ENCODE measurements at places on chromosomes 7 and 10.

DNA sequence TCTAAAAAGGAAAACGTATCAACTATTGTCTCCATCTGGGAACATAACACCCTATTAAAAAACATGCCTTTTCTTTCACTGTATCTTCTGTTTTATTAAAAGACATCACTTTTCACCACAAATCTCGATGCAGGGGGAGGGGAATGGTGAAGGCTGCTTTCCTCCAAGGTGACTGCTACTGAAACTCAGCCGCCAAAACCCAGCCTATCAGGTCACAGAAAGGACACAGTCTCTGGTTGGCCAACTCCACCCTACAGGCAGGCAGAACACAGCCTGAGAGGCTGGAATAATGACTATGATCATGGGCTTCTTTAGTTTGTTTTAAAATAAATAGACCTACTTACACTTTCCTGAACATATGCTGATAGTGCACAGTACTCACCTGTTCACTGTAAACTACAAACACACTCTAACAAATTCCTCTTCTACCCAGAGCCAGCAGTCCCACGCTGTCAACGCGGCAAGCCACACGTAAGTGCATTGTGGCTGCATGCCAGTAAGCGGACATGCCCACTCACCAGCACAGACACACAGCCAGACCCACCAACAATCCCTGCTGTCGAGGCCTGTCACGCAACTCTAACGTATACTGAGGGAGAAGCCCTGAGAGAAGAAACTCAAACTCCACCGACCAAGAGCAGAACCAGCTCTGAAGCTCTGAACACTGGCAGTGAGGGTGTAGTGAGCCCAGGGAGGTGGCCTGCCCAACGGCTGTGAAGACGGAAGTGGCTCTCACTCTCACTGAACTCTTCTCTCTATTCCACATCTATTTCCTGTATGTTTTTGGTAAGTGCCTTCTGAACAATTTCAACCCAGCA, 41.8 kb downstream of the NCAPG2 start:
- DNase-seq = no peak
- H3K4me3 ChIP-seq = no peak overlapping the region
- peaks cover 24% of the 10 kb centered on the region for H3K36me3 ChIP-seq
- H3K4me1 ChIP-seq = peaks cover 9% of the 10 kb centered on the region
- no peak overlapping the region for H3K27ac ChIP-seq

DNA sequence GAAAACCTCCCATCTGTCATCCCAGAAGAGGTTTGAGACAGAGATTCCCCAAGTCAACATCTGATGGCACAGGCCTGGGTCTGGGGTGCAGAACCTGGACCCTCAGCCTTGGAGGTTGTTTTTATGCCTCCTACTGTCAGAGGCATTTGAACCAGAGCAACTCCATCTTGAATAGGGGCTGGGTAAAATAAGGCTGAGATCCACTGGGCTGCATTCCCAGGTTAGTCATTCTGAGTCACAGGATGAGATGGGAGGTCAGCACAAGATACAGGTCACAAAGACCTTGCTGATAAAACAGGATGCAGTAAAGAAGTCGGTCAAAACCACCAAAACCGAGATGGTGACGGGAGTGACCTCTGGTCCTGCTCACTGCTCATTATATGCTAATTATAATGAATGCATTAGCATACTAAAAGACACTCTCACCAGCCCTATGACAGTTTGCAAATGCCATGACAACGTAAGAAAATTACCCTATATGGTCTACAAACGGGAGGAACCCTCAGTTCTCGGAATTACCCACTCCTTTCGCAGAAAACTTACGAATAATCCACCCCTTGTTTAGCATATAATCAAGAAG, 92.0 kb downstream of the ITGA8 start:
- H3K27ac ChIP-seq = no peak overlapping the region
- H3K36me3 ChIP-seq = peaks cover 9% of the 10 kb centered on the region
- H3K4me3 ChIP-seq = no peak overlapping the region
- H3K4me1 ChIP-seq = no peaks in the 10 kb centered on the region

DNA sequence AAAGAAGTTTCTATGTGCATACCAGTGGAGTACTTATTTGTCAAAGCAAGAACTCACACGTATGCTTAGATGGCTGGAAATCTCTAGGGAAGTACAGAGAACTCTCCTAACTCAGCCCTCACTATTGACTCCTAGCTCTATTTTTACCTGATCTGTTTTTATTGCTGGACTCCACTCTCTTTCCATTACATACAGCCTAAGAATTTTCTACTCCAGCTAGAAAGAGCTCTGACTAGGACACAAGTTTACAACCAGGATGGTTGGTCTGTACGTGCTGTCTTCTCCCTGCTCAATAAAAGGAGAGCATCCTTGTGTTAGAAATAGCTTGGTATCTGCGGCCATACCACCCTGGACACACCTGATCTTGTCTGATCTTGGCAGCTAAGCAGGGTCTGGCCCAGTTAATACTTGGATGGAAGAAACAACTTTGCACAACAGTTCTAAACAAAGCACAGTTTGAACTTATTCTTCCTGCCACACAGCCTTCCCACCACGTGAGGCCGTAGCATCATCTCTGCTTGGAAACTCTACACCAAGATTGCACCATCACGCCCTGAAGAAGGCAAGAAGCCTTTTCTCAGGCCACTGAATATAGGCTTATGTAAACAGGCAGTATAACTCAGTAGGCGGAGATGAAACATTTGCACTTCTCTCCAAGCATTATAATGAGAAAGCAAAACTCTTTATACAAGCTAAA, 50.7 kb downstream of the KCNMA1 start:
- no peaks in the 10 kb centered on the region for H3K36me3 ChIP-seq
- H3K27ac ChIP-seq = no peak overlapping the region
- 0 out of 2 replicates have a peak, but pooled peaks cover 5% of the 10 kb centered on the region for H3K4me1 ChIP-seq
- no peaks in the 10 kb centered on the region for H3K27me3 ChIP-seq
- no peak overlapping the region for H3K4me3 ChIP-seq
- DNase-seq = no peak

- no peaks in the 10 kb centered on the region for H3K27me3 ChIP-seq
- H3K4me1 ChIP-seq = no peaks in the 10 kb centered on the region
- no peak for DNase-seq
- no peak overlapping the region for H3K27ac ChIP-seq
Observed at GRCh38 chr10:14820010-14820774, 17.6 kb downstream of the CDNF start.

DNA sequence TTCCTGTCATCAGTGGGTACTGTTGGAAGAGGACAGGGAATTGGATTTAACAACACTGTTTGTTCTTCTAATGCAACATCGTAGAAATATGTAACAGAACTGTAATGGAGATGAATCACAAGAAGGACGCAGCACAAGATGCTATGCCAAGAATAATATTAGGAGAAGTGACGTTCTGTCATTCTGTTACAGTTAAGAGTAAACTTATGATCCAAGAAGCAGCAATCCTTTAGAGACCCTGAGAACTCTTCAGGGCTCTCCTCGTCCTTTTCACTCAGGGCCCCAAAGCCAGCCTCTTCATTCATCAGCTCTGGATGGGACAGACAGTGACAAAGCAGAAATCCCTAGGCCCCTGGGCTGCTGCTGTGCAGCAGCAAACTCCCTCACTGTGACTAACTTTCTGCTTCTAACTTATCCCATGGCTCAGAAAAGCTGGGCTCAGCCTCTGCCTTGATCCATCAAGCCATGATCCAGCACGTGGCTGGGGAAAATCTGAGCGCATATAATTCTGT, 8.7 kb upstream of the IL6 start:
- H3K4me3 ChIP-seq = no peak overlapping the region
- H3K27ac ChIP-seq = no peak overlapping the region
- no peaks in the 10 kb centered on the region for H3K27me3 ChIP-seq
- no peaks in the 10 kb centered on the region for H3K36me3 ChIP-seq
- peaks cover 29% of the 10 kb centered on the region for H3K4me1 ChIP-seq
